A549 treated with DMSO at 1 μM for 4 hours (cell line): ENCODE measurements at places on chromosomes 13 and 19. TPM values are rescaled to one million over a fixed set of nuclear protein-coding genes. Genes with fewer than 3 reads are reported as not detected.

ZNF529 gene
- 2.4 to 3.2 TPM (median 2.8 TPM) in 5 replicates for total RNA-seq

NAPSA gene
- total RNA-seq = 0.58 to 1.6 TPM (median 1.4 TPM) in 5 replicates

PLK5 gene
- 0.03 TPM in 1 of 5 replicates, not detected in the others for total RNA-seq

RUBCNL gene
- total RNA-seq = 0.05 to 0.23 TPM (median 0.07 TPM) in 3 of 5 replicates, not detected in the others

SBSN gene
- 2.7 to 3.9 TPM (median 3.0 TPM) in 5 replicates for total RNA-seq

PCDH8 gene
- not detected in 5 replicates for total RNA-seq
